H54 (cell line): ENCODE measurements at places on chromosomes 3 and 15.

GRCh38 chr3:178545337-178545736 lies 9.1 kb downstream of the KCNMB2 start:
- DNase-seq = no peak

DNA sequence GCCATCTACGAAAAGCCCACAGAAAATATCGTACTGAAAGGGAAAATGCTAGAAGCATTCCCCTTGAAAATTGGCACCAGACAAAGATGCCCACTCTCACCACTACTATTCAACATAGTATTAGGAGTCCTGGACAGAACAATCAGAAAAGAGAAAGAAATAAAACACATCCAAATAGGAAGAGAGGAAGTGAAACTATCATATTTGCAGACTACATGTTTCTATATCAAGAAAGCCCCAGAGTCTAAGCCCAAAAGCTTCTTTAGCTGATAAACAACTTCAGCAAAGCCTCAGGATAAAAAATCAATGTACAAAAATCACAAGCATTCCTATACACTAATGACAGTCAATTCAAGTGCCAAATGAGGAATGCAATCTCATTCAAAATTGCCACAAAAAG lies 15.6 kb downstream of the OR5K3 start:
- no peak for DNase-seq

GRCh38 chr3:4809922-4810321 lies 169.3 kb upstream of the BHLHE40 start:
- DNase-seq = no peak

GRCh38 chr3:14206548-14207177 lies 28.0 kb downstream of the LSM3 start:
- DNase-seq = no peak

DNA sequence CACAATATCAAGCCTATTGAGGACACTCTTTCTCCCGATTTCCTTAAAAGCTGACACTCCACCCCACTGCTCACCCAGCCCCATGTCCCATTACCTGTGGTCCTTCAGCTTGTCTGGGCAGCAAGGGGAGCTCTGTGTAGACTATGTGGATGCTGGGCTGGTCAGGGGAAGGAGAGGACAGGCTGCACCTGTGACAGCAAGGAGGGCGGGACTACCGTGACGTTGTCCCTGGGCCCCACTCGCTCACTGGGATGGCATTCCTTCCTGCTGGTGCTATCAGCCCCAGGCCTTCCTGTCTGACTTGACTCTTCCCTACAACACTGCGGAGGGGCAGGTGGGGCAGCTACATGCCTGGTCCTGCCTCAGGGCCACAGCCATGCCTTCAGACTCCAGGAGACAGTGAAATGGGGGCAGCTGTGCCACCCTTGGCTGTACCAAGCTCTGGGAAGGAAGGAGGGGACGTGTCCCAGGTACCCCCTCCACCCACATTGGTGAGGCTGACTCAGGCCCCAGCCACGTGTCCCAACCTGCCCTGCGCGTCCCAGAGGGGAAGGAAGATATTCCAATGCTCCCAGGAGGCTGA lies at the start of gene TMEM40:
Gene TMEM40 (minus strand): TSS at position 163 of the 583 bp plus-strand sequence. CDS start 9,427 bp downstream, outside the sequence.
- no peak for DNase-seq

DNA sequence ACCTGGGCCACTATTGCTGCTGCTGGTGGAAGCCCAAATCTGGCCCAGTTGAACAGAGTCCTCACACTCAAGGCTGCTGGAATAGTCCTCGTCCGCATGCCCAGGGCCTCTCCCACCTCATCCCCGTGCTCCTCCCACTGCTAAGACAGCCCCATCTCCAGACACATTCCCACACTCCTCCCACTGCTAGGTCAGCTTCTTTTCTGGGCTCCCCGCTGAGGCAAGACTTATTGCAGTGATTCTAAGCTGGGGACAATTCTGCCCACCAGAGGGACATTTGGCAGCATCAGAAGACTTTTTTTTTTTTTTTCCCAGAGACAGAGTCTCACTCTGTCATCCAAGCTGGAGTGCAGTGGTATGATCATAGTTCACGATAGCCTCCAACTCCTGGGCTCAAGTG lies 35.1 kb downstream of the POC1A start:
- no peak for DNase-seq

GRCh38 chr3:73073091-73073707 lies 11.7 kb downstream of the EBLN2 start:
- DNase-seq = no peak

DNA sequence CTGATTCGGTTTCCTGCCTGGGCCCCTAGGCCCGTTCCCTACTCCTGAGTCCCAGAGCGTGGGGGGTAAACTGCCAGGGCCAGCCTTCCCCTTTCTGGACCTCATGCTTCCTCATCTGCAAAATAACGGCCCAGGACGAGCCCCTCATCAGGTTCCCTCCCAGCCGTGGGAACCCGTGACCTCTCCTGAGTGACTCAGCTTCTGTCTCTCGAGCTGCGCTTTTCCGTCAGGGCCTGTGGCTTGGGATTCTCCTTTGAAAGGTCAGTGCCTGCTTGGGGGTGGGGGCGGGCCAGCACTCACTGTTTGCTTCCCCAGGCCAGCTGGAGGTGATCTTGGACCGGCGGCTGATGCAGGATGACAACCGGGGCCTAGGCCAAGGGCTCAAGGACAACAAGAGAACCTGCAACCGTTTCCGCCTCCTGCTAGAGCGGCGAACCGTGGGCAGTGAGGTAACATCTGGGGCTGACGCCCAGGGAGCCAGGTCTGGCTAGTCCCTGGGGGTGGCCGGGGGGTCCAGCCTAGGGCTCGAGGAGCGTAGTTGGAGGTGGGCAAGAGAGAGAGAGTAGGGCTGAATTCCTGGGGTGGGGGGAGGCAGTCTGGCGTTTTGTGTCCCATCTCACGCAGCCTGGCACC lies 12.8 kb downstream of the MAN2A2 start:
- DNase-seq = no peak

GRCh38 chr3:33915796-33916546 lies 117.5 kb downstream of the PDCD6IP start:
- DNase-seq = no peak
